ENCODE measurements at places on chromosomes 1 and 21. TPM values are rescaled to one million over a fixed set of nuclear protein-coding genes. Genes with fewer than 3 reads are reported as not detected.

DNA sequence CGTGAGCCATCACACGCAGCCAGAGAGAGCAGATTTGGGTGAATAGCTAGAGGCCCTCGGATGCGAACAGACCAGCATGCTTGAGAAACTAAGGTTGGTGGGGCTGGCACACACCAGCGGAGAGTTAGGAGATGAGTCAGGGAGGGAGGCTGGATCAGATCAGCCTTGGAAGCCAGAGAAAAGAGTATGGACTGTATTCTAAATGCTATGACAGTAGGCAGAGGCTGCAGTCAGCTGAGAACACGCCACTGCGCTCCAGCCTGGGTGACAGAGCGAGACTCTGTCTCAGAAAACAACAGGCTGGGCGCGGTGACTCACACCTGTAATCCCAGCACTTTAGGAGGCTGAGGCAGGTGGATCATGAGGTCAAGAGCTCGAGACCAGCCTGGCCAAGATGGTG is 4.0 kb upstream of the PLEKHM2 start:
- DNase-seq = no peak

- no peak for DNase-seq
These were observed 56.5 kb downstream of the PTP4A2 start for GRCh38 chr1:31881688-31882000.

- DNase-seq = no peak
These were observed 3.2 kb downstream of the CLSTN1 start for GRCh38 chr1:9820521-9820920.

- no peak for DNase-seq
These were observed 4.5 kb downstream of the C1orf232 start for GRCh38 chr1:26164036-26164860.

- no peak for DNase-seq
These were observed 17.9 kb upstream of the MPL start for GRCh38 chr1:43319766-43320165.

- DNase-seq = no peak
These were observed 105.8 kb downstream of the SIK1 start for GRCh38 chr21:43321111-43321510.

- DNase-seq = no peak
These were observed 159.0 kb downstream of the PLA2G4A start for GRCh38 chr1:186987769-186988168.

DNA sequence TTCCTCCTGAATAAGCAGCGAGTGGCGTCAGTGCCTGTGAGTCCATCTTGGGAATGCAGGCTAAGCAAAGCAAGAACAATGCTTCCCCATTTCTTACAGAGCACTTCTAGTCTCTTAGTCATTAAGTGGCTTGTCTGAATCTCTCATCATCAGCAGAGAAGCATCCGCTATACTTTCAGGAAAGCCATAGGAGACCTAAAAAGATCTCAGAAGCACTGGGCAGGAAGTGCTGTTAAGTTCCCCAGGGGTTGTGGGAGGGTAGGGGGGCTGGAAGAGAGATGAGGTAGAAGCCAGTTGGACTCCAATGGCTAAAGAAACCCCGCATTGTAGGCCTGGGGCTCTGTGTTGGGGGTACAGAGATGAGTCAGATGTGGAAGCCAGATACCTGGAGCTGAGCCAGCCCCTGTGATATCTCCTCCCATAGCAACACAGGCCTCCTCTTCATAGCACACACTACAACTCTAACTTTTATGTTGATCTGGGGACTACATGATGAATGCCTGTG is 44.9 kb downstream of the SYT6 start:
- no peak for DNase-seq

DNA sequence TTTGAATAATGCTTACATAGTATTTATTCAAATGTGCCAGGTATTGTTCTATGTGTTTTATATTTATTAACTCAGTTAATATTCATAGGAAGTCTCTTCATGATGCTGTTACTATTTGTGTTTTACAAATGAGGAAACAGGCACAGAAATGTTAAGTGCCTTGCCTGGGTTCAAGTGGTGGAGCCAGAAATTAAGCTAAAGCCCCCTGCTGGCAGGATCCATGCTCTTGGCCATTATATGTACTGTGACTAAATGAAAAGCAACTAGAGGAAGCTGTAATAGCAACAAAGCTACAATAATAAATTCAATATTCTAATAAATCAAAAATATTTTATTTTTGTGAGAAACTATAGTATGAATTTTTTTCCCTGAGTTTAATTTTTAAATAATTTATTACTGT is 30.0 kb downstream of the IARS2 start:
- no peak for DNase-seq

DNA sequence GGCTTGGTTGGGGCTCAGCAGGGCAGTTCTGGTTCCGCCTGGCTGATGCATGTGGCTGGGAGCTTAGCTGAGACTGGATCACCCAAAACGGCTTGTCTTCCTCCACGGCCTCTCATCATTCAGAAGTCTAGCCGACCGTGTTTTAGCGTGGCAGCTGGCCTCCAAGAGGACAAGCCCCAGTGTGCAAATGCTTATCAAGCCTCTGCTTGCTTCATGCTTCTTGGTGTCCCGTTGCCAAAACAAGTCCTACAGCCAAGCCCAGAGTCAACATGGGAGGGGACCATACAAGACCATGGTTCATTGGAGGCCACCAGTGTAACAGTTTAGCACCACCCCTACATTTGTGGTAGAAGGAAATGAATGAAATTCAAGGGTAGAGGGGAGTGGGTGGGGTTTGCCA is 10.5 kb upstream of the KDF1 start:
- DNase-seq = no peak

DNA sequence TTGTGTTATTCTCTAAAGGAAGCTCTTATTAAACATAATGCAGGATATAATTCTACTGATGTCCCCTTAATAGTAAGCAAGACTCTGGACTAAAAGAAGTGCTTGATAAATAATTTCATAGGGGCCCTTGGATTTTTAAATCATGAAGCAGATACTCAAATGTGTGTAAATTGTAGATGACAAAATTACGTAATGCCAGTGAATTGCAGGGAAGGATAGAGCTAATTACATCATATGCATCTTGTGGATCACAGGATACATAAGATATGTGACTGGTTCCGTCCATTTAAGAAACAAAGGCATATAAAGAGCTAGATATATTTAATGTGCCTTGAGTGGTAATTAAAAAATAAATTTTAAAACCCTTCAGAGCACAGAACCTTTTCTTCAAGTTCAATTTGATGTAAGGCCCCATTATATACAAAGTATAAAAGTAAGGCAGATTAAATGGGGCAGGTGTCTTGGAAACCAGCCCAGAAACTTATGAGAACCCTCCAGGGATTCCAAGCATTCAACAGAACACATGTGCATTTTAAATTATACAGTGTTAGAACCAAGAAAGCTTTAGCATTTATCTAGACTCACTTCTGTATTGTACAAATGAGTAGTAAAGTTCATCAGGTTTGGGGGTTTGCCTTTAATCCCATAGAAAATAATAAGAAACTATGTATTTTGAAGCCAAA is 190.4 kb downstream of the NCAM2 start:
- no peak for DNase-seq

GRCh38 chr1:70220517-70221237 is 503 bp upstream of the SRSF11 start:
- DNase-seq = no peak

DNA sequence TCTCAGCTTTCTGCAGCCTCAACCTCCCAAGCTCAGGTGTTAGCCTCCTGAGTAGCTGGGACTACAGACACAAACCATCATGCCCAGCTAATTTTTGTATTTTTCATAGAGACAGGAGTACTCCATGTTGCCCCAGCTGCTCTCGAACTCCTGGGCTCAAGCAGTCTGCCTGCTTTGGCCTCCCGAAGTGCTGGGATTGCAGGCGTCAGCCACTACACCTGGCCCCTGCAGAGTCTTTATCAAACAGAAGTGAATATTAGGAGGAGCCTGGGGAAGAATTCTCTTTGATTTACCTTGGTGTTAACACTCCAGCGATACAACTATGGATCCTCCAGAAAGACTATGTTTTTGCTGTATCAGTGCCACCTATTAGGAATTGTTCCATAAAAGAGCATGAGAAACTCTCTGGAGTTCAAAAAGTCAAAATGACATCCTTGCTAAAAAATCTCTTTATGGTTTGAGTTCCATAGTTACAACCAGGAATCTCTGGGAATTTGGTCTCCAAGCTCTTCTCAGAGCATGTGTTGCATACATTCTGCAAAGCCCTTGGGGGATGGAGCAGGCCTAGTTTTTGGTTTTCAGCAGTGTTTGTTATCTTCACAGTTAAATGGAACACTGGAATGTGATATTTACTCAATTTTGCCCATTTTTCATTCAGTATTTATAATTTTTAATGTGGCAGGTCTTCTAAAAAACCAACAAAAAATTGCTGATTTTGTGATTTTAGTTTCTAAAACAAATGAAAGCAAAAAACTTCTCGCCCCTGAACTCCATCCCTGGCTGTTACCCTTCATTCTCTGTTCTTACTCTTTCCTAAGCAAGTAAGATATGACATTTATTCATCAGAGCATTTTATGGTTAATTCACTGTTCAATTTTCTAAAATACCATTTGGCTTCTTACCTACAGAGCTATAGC is 77.3 kb downstream of the OLFML2B start:
- DNase-seq = no peak

- no peak for DNase-seq
These were observed 80.0 kb downstream of the JMJD4 start for GRCh38 chr1:227654858-227655752.

- DNase-seq = no peak
These were observed 13.3 kb downstream of the PRSS38 start for GRCh38 chr1:227828786-227829185.

DNA sequence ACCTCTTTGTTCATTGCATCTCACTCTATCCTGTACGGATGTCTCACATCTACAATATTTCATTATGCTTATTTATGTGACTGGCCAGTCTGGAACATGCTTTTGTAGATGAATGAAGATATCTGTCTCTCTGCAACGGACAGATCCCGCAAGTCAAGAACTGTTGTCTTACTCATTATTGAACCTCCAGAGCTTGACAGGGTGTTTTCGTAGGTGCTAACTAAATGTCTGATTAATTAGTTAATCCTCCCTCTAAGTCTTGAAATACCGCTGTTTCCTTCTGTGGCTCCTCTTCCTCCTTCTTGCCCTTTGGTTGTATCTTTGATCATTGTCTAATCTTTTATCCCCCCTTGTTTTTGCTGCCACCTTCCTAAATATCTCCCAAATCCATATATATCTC is 3.2 kb upstream of the C1orf162 start:
- DNase-seq = no peak

- DNase-seq = no peak
These were observed at the start of gene SFN for GRCh38 chr1:26862781-26863684. SFN (plus strand) TSS chr1:26863149; CDS start chr1:26863213, 64 bp downstream.

- DNase-seq = no peak
These were observed 16.6 kb upstream of the KIRREL1 start for GRCh38 chr1:157976888-157977287.

DNA sequence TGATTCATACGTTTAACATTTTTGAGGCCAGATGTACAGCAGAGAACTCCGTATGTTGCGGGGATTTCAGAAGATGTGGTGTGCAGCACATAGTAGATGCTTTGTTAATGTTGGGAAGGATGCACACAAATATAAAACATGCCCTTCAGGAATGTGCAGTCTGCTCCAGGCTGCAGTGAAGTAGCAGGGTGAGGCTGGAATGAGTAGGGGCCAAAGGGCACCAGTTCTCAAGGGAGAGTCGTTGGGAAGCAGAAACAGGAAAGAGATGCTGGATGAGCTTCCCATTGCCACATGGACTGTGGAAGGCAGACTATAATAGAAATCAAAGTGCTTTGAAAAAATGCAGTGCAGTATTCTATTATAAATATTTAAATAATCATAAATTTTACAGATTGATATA is 126.9 kb downstream of the NOS1AP start:
- no peak for DNase-seq

DNA sequence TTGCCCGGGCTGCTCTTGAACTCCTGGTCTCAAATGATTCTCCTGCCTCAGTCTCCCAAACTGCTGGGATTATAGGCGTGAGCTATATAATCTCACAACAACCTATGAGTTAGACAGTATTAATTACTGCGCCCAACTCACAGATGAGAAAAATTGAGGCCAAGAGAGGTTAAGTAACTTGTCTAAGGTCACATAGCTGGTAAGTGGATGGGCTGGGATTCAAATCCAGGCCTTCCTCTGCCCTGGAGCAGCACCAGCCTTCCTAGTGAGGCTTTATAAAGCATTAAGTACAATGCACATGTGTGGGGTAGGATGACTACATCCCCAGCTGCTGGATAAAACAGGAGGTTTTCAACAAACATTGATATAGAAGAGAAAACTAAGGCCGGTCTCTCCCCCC is 15.1 kb downstream of the E2F2 start:
- no peak for DNase-seq

GRCh38 chr1:93675931-93676330 is 5.7 kb downstream of the BCAR3 start:
- DNase-seq = no peak

GRCh38 chr1:9842073-9842711 is 18.4 kb upstream of the CLSTN1 start:
- no peak for DNase-seq

- DNase-seq = no peak
These were observed 204.9 kb downstream of the KCNJ6 start for GRCh38 chr21:37711286-37711829.

- no peak for DNase-seq
These were observed 5.2 kb upstream of the HLX start for GRCh38 chr1:220873868-220874655.

- no peak for DNase-seq
These were observed 361 bp downstream of the DDAH1 start for GRCh38 chr1:85464497-85465098.

DNA sequence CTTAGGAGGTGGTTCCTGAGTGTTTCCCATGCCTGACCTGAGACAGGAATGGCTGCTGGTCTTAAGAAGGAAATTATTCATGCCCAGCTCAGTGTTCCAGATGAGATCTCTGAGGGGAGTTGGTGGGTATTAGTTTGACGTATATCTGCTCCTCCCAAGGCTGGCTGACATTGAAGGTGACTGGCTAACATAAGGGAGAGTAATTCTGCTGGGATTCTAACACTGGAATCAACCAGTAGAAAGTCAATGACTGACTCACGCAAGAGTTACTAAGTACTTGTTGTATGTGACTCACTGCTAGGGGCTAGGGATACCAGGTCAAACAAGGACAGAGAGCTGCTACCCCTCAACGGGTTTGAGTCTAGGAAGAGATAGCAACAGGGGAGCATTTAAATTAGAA is 177.3 kb downstream of the CACNA1E start:
- no peak for DNase-seq

DNA sequence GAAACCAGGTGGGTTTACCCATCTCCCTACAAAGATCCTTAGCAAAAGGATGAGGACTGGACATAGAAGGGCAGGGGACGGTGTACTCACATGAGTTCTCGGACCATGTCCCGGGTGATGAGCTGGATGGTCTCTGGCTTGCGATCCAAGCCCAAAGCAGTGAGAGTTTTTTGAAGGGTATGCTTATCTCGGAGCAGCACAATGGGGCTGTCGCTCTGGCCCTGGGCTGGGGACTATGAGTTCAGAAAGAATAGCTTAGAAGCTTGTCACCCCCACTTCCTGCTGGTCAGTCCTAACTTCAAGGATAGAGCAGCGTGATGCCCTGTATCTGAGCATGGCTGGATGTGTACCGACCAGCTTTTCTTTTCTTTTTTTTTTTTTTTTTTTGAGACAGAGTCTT is 9.6 kb downstream of the CFAP45 start:
- no peak for DNase-seq

The IPO13 gene
- polyA plus RNA-seq = 34.2 TPM

The ELF3 gene
- polyA plus RNA-seq = 55.9 TPM

The CLCNKA gene
- 13.8 TPM for polyA plus RNA-seq

The KRTAP20-3 gene
- not detected for polyA plus RNA-seq

The CREG1 gene
- 111 TPM for polyA plus RNA-seq

The KCNA3 gene
- polyA plus RNA-seq = 0.17 TPM

Measured in left renal cortex interstitium (tissue), 4 donors.